ENCODE measurements at places on chromosomes 16 and 17.
A peak's percentile ranks its signal among the peaks of the same experiment; 100 is the strongest.

GRCh38 chr17:7024402-7024785 lies 1.5 kb downstream of the BCL6B start:
- DNase-seq, result no peak

DNA sequence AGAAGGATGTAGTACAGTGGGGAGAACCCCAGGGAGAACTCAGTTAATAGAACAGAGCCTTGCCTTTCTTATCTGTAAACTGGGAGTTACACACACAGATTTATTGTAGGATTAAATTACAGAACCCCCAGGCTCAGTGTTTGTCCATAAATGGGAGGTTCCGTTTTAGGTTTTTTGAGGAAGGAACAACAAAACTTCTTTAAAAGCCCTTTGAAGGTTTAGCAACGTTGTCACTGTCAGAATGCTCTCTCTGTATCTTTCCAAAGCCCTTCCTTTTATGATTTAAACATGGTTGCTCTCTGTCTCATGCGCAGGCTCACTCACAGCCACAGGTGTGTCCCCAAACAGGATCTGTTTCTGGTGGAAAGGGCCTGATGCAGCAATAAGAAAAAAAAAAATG lies 9.4 kb upstream of the GNA13 start:
- no peak for DNase-seq

- DNase-seq, result no peak
Observed at GRCh38 chr16:26441178-26441577, 625.5 kb upstream of the C16orf82 start.

DNA sequence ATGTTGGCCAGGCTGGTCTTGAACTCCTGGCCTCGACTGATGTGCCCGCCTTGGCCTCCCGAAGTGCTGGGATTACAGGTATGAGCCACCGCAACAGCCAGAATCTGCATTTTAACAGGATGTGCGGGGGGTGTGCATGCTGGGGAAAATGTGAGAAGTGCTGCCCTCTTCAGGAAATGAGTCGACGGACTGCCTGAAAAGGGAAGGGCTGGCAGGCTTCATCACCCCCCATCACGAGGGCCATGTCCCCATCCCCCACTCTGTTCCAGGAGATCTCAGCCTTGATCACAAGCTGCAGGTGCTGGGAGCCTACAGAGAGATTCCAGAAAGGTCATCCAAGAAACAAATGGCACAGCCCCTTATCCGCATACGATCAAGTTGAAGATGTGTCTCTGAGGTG lies 195.3 kb upstream of the RPL38 start:
- peak; percentile 39 for DNase-seq

GRCh38 chr17:10802496-10803284 lies 1.2 kb downstream of the TMEM238L start:
- DNase-seq, result no peak

DNA sequence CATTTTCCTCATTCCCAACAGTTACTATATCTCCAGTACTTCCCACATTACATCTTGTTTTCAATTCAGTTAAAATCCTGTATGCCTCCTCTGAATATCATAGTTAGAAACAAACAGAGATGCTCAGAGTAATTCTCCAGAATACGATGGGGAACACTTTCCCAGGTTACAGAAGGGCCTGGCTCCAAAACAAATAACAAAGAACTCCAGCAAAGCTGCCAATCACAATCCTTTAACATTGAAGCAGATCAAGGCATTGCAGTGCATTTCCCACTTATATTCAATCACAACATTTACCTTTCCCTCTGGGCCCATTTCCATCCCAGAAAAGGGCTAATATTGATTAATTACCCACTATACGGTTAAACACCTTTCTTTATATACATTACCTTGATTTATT lies 29.4 kb upstream of the PMFBP1 start:
- DNase-seq, result no peak

DNA sequence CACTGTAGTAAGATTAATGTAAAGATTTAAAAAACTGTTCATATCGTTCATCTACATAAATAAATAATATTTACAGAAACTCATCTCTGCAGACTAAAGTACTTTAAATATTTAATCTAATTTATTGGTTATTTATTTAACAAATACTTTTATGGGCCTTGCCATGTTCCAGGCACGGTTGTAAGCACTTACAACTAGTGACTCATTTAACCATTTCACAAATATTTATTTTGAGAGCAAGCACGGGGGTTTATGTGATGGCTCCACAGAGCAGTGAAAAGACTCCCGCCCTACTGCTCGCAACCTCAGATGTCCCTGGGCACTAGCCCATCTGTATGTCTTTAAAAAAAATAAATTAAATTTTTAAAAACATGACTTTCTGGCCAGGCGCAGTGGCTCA lies 575.9 kb downstream of the WWOX start:
- peak; percentile 32 for DNase-seq

GRCh38 chr16:68055395-68055794 lies 29.8 kb upstream of the NFATC3 start:
- DNase-seq, result no peak

GRCh38 chr16:53509906-53510703 lies 7.1 kb upstream of the AKTIP start:
- DNase-seq, result peak; percentile 25

DNA sequence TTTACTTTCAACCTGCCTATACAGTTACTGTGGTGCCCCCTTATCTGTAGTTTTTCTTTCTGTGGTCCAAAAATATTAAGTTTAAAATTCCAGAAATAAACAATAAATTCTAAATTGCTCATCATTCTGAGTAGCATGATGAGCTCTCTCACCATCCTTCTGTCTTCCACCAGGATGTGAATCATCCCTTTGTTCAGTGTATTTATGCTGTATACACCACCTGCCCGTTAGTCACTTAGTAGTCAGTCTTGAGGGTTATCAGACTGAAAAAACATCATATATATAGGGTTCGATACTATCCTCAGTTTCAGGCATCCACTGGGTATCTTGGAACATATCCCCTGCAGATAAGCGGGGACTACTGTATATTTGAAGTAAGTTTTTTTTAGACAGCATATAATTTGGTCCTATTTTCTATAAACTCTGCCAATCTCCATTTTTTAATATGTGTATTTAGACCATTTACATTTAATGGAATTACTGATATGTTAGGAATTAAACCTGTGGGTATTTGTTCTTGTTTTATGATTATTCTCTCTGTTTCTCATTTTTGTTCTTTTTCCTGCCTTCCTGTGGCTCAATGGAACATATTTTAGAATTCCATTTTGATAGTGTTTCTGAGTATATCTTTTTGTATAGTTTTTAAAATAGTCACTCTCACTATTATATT lies 31.0 kb downstream of the TBX21 start:
- no peak for DNase-seq

DNA sequence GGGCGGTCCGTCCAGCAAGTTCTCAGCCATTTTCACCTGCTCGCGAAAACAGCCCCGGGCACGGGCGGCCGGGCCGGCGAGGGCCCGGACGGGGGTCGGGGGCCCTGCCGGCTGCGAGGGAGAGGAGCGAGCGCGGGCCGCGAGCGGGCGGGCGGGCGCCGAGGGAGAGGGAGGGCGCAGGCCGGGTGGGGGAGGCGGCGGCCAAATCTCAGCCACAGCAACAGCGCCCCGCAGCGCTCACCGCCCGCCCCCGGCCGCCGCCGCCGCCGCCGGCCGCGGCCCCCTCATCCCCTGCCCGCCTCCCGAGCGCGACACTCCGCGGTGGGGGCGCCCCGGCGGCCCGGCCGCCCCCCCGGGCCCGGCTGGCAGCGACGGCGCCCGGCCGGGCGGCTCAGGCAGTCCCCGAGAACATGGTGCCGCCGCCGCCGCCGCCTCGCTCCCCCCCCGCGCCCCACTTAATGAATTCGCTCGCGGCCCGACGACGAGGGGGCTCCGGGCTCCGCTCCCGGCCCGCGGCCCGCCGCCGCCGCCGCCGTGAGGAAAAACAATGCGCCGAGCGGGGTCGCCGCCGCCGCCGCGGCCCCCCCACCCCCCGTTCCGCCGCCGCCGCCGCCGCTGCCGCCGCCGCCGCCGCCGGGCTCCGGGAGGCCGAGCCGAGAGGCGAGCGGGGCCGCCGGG lies 487 bp downstream of the CREBBP start:
- DNase-seq, result peak; percentile 47

GRCh38 chr17:13209081-13209480 lies 191.3 kb upstream of the ELAC2 start:
- DNase-seq, result no peak

GRCh38 chr16:1188432-1189189 lies 35.7 kb downstream of the CACNA1H start:
- peak; percentile 82 for DNase-seq

DNA sequence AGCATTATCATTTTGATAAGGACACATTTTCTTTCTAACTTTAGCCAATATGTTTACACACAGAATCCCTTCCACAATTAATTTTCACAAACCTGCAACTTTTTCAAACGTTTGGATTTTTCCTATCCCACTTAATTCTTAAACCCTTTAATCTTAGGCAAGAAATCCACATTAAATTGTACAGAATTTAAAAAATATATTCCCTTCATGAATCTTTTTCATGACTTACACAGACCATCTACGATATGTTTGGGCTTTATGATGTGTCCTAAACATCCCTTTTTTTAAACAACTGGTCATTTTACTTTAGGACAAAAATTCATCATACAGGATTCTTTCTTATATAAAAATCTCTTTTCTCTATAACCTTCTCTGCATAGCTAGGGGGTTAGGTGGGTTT lies 241.5 kb upstream of the CNTNAP4 start:
- DNase-seq, result no peak

DNA sequence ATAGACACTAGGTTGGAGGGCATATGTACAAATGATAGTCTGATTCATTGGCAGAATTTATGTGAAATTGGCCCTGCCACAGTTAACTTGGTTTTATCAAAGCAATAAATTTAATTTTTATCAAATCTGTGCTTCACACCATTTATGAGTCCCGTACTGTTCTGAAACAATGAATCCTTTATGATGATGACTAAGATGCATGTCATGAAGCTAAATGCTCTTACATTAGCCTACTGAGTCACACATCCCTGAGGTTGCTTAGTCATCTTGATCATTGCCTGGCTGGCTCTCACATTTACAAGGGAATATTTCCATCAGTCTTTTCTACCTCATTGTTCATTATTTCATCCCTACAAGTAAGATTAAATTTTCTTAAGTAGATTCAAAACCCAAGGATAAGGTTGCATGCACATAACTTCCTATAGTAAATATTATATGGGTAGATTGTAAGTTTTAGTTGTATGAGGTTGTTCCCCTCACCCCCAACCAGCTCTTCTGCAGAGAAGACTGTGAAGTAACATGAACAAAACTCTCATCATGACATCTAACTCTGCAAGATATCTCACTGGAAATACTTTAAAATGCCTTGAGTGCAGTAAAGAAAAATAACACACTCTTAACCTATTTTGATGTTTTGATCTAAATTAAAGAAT lies 170.7 kb downstream of the CYB561 start:
- peak; percentile 1 for DNase-seq

DNA sequence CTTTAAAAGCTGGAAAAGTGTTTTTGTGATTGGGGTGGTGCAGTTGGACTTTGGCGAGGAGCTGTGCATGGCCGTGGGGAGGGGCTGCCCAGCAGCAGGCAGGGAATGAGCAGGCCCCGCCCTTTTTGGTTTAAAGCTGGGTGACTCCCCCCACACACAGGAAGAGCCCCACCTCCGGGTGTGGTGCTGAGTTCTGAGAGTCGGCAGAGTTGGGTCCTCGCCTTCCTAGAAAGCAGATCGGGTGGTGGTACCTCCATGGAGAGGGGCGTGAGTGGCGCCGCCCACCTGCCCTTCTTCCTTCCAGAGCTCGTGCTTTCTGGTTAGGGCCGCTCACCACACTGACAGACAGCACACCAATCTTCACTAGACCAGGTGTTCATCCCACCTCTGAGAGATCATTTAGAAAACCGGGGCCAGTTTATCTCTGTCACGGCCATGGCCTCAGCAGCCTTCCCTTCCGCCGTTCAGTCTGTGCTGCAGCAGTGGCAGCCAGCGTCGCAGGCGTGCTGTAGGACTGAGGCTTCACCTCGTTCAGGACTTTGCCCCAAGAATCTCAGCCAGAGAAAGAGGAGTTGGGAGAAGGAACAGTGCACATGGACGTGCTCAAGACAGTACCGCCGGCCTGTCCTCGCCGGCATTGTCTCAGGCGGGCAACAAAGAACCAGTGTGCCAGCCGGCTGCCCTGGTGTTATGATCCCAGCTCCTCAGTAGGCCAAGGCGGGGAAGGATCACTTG lies 144.0 kb upstream of the CHMP6 start:
- no peak for DNase-seq
